ENCODE measurements at places on chromosomes 5 and 9.

DNA sequence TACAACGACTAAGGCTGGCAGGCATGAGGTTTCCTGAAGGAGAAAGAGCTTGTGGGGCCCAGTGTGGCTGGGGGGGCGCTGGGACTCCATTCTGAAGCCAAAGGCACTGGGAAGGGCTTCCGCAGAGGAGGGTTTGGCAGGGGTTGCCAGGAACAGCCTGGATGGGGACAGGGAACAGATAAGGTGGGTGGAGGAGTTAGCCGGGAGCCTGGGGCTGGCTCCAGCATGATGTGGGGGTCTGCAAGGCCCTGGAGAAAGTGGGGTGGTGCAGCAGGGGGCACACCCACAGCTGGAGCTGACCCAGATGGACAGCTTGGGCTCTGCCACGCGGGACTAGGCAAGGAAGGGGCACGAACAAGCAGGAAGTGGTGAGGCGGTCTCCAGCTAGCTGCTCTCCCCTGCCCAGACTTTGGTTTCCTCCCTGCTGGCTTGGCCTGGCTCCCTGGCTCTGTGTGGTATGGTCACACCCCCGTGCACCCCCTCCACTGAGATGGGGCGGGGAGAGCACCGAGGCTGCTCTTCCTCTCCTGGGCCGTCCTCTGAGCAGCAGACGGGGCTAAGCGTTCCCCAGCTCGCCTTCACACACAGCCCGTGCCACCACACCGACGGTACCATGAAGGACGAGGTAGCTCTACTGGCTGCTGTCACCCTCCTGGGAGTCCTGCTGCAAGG, at the start of gene LTC4S:
TSS of gene LTC4S (plus strand) at position 519 of the 672 bp plus-strand sequence. CDS start at position 614, 95 bp downstream.
- no peak for DNase-seq

DNA sequence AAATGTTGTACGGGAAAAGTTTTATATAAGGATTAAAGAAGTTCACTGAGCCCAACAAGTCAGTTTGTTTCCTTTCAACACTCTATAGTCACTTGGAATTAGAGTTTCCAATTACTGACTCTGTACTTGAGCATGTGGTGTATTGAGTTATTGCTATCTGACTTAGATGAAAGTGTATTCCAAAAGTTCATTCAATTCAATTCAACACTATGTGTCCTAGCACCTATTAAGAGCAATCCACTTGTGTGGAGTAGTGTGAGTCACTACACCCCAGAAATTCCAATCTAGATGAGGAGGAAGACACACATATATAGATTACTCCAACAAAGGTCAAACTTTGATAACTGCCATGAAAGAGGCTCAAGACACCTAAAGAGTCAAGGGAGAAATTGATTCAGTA, 98.2 kb upstream of the SLCO6A1 start:
- no peak for DNase-seq

- DNase-seq, result no peak
Observed at GRCh38 chr5:147949711-147950573, 43.6 kb upstream of the C5orf46 start.

DNA sequence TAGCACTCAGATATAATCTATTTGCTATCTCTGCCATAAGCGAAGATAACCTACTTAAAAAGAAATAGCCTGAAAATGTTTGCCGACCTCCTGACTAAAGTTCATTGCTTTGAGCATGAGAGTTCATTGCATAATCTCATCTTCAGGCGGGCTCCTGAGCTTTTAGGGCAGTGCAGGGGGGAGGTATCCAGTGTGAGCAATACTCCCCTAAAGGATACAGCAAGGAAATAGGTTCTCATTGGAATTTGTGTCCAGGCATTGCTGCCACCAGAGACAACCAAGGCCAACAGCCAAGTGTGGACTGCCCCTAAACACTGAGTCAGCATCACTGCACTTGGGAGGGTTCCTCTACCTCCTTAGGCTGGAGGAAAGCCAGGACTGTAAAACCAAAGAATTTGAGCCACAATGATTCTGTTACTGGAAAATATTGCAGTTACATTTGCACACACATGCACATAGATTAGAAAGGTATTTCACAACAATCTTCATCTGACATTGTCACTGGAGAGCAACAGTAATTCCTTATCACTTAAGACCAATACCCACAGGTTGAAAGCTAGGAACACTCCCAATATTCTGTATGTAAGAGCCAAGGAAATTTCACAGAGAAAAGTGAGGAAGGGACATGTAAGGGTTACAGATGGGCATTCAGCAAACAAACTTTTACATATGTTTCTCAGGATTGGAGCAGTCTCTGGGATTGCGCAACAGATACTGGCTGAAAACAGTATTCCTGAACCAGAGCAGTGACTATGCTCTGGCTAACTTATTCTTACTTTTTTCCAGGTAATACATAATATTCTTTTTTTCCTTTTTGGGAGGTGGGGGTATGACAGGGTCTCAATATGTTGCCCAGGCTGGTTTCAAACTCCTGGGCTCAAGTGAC, 98.6 kb upstream of the TLE1 start:
- DNase-seq, result no peak

DNA sequence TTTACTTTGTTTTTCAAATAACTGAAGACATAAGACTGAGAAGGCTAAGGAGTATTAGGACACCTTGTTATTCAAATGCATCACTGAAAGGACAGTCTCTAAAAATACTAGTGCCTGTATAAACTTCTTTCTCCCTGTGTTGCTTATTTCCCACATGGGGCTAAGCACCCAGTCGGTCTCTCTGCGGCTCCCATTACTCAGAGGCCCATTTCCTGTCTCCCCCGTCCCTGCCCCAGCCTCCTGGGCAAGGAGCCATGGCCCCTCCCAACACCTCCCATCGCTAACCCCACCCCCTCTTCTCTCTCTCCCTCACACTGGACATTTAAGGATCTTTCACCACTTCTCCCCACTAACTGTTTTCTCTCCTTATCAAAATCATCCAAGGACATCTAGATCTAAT, 81.9 kb downstream of the EBF1 start:
- DNase-seq, result no peak

- DNase-seq, result no peak
Observed at GRCh38 chr5:173041881-173042762, 14.0 kb upstream of the CREBRF start.

DNA sequence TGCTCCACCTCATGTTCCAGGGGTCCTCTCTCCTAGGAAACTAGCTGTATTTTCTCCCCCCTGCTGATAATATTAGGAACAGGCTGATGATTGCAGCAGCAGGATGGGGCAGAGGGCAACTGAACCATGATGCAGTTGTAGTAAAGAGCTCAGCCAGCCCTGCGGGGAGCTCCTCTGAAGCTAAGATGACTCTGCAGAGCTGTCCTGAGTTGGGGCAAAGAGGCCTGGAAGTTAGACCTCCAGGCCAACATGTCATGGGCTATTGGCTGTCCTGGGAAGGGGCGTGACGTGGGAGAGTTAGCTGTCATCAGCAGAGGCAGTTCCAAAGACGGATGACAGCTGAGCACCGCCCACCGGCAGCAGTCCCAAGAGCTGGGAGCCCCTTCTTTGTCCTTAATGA, 6.6 kb upstream of the FBP1 start:
- no peak for DNase-seq

GRCh38 chr5:179516221-179516620, 34.1 kb upstream of the RUFY1 start:
- DNase-seq, result no peak

DNA sequence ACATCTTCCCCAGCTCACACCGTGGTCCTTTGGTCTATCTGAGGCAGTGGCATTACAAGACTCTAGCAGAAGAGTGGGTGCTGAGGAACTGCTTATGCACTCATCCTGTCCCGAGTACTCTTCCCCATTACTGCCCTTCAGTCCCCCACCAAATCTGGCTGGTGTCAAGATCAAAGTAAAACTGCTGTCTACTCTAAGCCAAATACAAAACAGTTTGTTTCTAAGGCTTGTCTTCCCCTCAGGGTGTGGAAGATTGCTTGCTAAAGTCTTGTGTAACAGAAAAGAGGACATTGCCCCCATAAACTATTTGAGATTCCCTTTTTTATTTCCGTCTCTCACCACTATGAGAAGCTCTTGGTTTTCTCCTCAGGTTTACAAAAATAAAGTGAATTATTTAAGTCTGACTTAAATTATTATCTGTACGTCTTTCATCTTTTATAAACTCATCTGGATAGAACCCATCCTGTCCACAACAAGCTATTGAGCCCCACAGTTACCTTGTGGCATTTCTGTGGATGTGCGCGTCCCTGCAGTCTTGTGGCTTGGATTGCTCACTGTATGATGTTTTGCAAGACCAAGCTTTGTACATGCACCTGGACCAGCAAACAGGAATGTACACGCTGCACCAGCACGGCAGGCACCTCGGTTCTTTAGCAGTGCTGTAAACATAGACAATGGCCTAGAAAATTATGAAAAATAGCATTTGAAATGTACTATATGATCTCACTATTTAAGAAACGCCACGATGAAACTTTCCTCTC, 61.0 kb downstream of the CYSTM1 start:
- DNase-seq, result no peak

- DNase-seq, result no peak
Observed at GRCh38 chr9:27131731-27132130, 22.7 kb downstream of the TEK start.

DNA sequence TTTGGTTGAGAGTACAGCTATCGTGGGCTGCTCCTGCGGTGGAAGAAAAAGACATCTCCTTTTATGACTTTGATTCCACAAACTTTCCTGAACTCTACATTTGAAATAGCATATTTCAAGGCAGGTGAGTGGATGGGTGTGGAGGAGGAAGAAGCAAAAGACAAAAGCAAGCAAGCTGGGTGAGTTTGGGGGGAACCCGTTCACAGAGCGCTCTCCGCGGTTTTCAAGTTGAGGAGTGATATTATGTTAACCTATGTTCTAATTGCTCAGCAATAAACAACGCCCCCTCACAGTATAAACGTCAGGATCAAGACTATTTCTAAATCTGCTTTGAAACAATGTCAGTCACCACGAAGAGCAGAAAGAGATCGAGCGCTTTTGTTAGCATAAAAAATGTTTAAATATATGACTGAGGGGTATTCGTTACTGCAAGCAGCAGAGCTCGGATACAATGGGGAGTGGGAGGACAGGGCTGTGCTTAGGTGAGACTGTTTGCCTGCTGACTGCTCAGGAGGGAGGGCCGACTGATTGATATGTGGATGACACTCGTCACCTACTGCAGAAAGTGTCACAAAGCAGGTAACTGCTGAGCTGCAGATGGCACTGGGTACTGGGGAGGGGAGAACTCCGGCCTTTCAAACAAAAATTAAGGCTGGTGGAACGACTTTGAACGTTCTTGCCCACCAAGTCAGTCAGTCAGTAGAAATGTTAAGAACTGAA, 236.5 kb downstream of the DRD1 start:
- no peak for DNase-seq

- no peak for DNase-seq
Observed at GRCh38 chr5:88298425-88298824, 29.8 kb upstream of the TMEM161B start.

GRCh38 chr5:113989278-113989912, 372.5 kb upstream of the KCNN2 start:
- no peak for DNase-seq

All from stimulated activated CD8-positive, alpha-beta memory T cell treated with anti-CD3 and anti-CD28 coated beads, Interleukin-15, amount 100 ng/mL, for 4 hours (primary cell).